ENCODE measurements at places on chromosomes 3 and 15.

DNA sequence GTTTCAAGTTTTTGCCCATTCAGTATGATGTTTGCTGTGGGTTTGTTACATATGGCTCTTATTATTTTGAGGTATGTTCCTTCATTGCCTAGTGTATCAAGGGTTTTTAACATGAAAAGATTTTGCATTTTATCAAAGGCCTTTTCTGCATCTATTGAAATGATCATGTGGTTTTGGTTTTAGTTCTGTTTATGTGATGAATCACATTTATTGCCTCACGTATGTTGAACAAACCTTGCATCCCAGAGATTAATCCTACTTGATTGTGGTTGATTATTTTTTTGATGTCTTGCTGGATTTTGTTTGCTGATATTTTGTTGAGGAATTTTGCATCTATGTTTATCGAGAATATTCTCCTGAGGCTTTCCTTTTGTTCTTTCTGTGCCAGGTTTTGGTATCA is 39.4 kb downstream of the TMCO5A start:
- DNase-seq: no peak

- peak; percentile 82 for DNase-seq
These were observed 118.0 kb downstream of the ABI3BP start for GRCh38 chr3:100875239-100875638.

- no peak for DNase-seq
These were observed 10.2 kb downstream of the RFTN1 start for GRCh38 chr3:16503191-16503776.

DNA sequence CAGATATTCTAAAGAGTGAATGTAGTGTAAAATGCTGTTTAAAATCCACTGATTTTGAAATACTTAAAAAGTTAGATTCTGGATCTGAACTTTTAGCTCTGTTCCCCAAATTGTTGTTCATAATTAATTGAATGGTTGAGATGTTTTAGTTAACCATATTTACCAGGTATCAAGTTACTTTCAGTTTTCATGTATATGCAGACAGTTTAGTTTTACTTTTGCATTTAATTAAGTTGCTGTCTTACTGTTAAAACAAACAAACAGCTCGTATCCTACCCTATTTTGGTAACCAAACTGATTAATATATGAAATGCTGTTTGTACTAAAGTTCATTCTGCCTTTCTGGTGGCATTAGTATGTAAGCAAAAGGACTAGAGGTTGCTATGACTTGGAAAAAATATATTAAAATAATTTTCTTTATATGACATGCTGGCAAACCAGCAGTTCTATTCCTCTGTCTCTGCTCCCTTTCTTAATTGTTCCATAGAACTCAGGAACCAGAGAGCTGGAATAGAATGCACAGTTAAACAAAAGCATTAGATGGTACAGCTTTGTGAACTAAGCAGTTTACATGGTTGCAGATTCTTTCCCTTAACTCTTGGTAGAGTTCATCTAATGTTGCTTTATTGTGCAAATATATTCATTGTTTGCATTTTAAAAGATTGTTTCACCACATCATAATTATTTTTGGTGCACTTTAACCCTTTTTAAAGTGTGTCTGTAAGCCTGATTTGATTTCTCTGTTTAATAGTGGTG is 39.5 kb upstream of the SCAANT1 start:
- no peak for DNase-seq
